ENCODE measurements at places on chromosomes 16 and 17.
A peak's percentile ranks its signal among the peaks of the same experiment; 100 is the strongest.

DNA sequence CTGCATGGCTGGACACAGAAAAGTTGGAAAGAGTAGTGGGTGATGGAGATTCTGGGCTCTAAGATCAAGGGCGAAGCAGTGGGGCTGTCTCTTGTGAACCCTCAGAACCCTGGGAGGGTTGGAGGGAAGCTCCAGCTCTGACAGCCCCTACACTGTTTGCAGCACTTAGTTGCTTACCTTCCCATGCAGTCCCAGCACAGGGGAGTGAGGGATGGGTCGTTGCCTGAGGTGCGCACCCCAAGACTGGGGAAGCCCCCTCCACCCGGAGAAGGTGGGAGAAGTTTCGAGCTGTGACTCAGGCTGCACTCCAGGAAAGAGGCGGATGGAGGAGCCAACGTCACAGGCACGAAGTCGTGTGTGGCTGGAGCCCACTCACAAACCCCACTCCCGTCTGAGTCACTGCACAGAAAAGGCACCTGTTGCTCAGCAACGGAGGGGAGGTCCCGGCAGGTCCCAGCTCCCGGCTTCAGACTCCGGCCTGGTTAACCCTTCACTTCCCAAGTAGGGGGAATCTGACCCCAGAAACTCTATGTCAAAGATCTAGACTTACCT lies 60.1 kb downstream of the AIPL1 start:
- no peak for DNase-seq

DNA sequence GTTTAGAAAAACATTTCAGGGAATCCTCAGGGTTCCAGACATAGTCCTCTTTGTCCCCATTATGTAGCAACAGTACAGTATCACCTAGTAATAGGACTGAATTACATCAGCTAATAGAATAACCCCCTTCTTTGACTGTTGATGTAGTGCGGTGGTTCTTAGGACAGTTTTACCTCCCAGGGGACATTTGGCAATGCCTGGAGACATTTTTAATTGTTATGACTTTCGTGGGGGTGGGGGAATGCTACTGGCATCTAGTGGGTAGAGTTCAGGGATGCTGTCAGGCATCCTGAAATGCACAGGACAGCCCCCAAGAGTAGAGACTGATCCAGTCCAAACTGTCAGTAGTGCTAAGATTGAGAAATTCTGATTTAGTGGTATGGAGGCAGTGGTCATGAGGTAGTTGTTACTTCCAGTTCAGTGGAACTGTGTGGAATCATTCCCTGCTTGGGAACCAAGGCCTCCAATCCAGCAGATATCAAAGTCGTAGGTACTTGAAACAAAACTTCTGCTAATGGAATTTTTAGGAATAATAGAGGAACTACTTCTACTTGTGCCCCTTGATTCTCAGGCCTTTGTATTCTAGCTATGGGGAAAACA lies 20.3 kb downstream of the NF1 start:
- no peak for DNase-seq

DNA sequence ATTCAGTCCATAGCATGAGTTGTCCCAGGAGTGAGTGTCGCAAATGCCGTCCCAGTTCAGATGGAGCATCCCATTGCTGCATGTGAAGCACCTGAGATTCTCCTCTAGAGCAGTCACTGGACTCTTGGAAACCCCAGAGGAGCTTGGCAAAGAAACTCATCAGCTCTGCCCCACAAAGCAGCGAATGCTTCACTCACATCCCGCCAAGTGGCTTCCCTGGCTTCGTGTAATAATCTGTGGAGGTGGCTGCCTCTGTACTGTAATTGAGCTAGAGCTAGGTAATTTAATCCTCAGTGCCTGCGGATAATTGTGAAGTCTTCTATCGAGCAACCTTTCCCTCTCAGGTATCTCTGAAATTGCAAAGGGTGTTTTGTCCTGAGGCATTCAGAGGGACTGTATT lies 107.1 kb downstream of the SNX29 start:
- DNase-seq = no peak

- peak; percentile 78 for DNase-seq
Measured at GRCh38 chr17:12229335-12229734, 208.7 kb downstream of the MAP2K4 start.

DNA sequence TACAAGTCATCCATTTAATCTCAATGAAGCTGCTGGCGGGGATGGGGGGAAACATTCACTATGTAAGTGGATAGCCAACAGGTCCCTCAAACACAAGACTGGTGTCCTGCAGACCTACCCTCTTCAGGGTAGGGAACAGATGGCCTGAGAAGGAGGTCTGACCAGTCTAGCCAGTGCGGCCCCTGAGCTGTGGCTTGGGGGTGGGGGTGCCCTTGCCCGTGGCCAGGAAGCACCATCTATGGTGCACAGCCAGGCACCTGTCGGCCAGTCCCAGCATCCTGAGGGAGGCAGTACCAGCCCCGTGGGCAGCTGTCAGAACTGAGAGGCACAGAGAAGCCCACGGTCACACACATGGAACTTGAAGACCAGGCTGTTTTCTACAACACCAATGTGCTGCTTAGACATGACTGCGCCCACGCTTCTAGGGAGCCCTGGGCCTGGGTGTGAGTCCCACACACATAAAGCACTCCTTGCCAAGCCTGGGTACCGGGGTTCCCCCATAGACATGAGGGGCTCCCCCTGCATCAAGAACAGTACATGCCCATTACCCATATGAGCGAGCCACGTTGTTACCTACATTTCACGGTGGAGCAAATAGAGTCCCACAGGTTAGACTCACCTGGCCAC lies 40.9 kb downstream of the RMI2 start:
- no peak for DNase-seq

GRCh38 chr17:70076189-70076588 lies 1.2 kb downstream of the KCNJ16 start:
- DNase-seq = no peak

DNA sequence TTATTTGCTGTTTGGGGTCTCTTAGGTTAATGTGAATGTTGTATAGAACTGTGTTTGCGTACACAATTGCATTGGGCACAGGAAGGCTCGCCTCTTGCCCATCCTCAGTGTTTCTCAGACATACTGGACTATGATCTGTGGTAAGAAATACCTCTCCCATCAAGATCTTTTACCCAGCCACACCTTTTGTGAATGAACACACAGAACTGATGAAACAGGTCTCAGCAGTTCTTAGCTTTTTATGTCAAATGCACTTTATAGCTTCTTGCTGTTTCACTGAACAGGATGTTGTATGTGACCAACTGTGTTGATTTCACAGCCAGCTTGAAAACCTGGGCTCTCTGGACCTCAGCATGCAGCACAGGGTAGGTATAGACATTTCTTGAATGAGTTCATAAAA lies 31.5 kb downstream of the HAPSTR1 start:
- DNase-seq = no peak

- no peak for DNase-seq
Measured at GRCh38 chr16:64265756-64266155, 856.1 kb downstream of the CDH11 start.

DNA sequence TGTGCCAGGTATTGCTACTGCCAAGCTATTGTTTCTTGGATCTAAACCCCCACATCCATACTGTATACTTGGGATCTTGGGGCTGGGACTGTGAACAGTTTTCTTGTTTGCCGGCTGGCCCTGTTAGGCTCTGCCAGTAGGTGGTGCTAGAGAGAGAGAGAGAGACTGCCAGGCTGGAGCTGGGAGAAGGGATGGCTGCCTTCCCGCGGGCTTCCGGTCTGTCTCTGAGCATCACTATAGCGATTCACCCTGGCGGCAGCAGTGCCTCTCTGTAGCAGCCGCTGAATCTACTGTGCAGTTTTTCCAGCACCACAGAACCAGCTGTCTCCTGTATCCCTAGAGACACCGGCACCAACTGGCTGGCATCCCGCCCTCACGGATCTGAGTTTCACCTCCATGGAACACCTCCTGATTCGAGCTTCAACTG lies 201.2 kb downstream of the UTP18 start:
- peak; percentile 97 for DNase-seq

DNA sequence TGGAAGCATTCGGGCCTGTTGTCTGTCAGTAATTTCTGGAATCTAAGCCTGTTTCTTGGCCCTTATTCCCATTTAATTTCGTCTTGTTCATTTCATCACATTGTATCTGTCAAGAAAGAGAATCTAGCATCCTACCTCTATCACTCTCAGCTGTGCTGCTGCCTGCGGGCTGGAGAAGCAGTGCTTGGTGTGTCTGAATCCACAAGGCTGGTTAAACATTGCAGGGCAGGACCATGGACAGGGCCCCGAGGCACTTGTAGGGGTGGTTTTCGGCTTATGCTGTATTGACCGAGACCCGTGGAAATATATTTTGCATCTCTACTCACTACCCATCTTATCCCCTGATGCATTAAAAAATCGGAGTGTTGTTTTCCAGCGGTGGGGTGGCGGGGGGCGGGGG lies 3.1 kb downstream of the RAB11FIP4 start:
- no peak for DNase-seq

GRCh38 chr17:44829523-44830358 lies at the start of gene GJC1:
GJC1 (minus strand) TSS chr17:44830287; CDS start chr17:44805817, 24,470 bp downstream.
- DNase-seq = no peak
